ENCODE measurements at places on chromosomes 16 and 17.

DNA sequence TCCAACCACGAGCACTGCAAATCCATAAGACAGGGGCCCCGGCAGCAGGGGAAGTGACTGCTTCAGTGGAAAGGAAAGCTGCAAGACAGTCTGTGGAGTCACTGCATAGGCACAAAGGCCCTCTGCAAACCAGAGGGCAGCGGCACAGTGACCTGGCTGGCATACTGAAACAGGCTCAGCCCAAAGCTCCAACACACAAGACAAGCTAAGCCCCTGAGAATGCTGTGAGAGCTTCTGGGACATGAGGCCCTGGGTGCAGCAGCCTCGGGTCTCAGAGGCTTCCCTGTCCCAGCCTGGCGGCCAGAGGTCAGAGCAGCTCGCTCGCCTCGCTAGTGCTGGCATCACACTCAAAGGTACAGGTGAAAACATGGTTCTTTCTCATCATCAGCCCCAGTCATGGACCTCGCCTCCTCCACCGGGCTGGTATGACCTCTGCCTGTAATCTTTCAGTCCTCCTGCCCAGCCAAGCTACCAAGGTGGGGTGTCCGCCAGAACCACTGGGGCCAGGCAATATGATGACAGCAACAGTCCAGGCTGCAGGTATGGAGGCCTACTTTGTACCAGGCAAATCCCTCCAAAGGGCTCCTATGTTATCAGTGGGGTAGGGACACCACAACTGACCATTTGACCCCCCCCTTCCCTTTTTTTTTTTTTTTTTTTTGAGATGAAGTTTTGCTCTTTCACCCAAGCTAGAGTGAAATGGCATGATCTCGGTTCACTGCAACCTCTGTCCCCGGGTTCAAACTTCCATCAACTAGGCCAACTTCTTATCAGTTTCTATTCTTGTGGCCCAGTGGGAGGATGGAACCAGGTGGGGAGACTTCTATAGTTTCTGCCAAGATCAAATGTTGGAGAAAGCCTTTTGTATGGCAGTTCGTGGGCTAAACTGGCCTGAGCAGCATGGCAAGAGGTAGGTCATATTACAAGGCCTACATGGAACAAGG is 19.2 kb downstream of the ST3GAL2 start:
- no peak overlapping the region for H3K4me3 ChIP-seq
- no peaks in the 10 kb centered on the region for H3K27me3 ChIP-seq
- peak overlapping the region; percentile 60 for H3K27ac ChIP-seq
- H3K36me3 ChIP-seq = peaks cover 6% of the 10 kb centered on the region
- H3K4me1 ChIP-seq = peaks cover 67% of the 10 kb centered on the region
- no peak for DNase-seq

DNA sequence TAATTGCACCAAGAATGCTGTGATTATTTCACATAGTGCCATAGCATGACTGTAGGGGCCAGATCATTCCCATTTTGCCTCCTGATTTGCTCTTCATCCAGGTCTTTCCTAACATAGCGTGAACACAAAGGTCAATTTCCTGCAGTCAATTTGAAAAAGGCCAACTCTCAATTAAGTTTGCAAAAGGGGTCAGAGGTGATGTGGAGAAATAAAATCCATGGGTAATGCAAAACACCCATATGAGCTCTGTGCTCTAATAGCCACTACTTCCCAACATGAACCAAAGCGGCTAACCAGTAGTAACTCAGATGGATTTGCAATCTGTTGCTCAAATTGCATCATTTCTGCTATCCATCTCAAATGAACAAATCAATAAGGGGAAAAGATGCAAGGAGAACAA is 275.5 kb upstream of the SOX9 start:
- DNase-seq = no peak
- H3K27ac ChIP-seq = no peak overlapping the region
- H3K4me1 ChIP-seq = no peaks in the 10 kb centered on the region
- no peak overlapping the region for H3K4me3 ChIP-seq
- H3K27me3 ChIP-seq = no peaks in the 10 kb centered on the region

GRCh38 chr16:20851601-20852000 is 45.3 kb downstream of the REXO5 start:
- H3K27ac ChIP-seq = no peak overlapping the region
- peaks cover 7% of the 10 kb centered on the region for H3K4me1 ChIP-seq
- H3K36me3 ChIP-seq = no peaks in the 10 kb centered on the region
- no peaks in the 10 kb centered on the region for H3K27me3 ChIP-seq
- no peak overlapping the region for H3K4me3 ChIP-seq

GRCh38 chr17:2064980-2065785 is 10.3 kb downstream of the HIC1 start:
- H3K4me3 ChIP-seq = no peak overlapping the region
- H3K27ac ChIP-seq = peak overlapping the region; percentile 74
- peak; percentile 90 for DNase-seq
- H3K4me1 ChIP-seq = peaks cover 31% of the 10 kb centered on the region

- H3K27ac ChIP-seq = no peak overlapping the region
- no peak for DNase-seq
- no peaks in the 10 kb centered on the region for H3K27me3 ChIP-seq
- peaks cover 8% of the 10 kb centered on the region for H3K4me1 ChIP-seq
- H3K36me3 ChIP-seq = no peaks in the 10 kb centered on the region
Measured at GRCh38 chr16:54244061-54244886, 42.3 kb downstream of the IRX3 start.

GRCh38 chr17:1413281-1413791 is 13.3 kb upstream of the YWHAE start:
- no peak for DNase-seq
- no peaks in the 10 kb centered on the region for H3K27me3 ChIP-seq
- no peaks in the 10 kb centered on the region for H3K36me3 ChIP-seq
- no peak overlapping the region for H3K27ac ChIP-seq

DNA sequence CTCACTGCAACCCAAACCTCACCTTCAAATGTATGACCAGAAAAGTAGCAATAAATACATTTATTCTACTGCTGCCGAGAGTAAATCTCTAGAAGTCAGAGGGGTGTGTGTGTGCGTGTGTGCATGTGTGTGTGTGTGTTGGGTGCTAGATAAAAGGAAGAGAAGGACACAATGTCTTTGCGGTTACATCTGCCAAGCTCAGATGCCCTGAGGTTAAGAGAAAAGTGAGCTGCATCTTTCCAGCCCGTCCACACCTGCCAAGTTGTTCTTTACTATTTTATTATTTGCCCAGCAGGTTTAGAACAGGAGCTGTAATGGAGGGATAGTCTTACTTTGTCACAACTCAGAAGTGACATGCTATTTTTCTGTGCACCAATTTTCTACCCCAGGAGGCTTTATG is 54.5 kb upstream of the ANKFN1 start:
- peaks cover 3% of the 10 kb centered on the region for H3K4me1 ChIP-seq
- no peak overlapping the region for H3K4me3 ChIP-seq
- no peak overlapping the region for H3K27ac ChIP-seq
- H3K36me3 ChIP-seq = no peaks in the 10 kb centered on the region

- H3K4me3 ChIP-seq = no peak overlapping the region
- H3K27ac ChIP-seq = no peak overlapping the region
- DNase-seq = no peak
- peaks cover 24% of the 10 kb centered on the region for H3K36me3 ChIP-seq
- H3K4me1 ChIP-seq = peaks cover 2% of the 10 kb centered on the region
Measured at GRCh38 chr17:4241535-4241934, 22.2 kb downstream of the ANKFY1 start.

DNA sequence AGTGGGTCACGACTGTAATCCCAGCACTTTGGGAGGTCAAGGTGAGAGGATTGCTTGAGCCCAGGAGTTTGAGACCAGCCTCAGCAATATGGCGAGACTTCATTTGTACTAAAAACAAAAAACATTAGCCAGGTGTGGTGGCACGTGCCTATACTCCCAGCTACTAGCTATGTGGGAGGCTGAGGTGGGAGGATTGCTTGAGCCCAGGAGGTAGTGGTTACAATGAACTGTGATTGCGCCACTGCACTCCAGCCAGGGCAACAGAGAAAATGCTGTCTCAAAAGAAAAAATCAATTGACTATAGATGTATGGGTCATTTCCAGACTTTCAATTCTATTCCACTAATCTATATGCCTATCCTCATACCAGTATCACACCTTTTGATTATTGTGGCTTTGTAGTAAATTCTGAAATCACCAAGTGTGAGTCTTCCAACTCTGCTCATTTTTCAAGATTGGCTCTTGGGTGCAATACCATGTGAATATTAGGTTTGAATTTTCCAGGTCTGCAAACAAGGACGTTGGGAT is 27.2 kb upstream of the CEP20 start:
- no peak overlapping the region for H3K27ac ChIP-seq
- no peaks in the 10 kb centered on the region for H3K36me3 ChIP-seq

DNA sequence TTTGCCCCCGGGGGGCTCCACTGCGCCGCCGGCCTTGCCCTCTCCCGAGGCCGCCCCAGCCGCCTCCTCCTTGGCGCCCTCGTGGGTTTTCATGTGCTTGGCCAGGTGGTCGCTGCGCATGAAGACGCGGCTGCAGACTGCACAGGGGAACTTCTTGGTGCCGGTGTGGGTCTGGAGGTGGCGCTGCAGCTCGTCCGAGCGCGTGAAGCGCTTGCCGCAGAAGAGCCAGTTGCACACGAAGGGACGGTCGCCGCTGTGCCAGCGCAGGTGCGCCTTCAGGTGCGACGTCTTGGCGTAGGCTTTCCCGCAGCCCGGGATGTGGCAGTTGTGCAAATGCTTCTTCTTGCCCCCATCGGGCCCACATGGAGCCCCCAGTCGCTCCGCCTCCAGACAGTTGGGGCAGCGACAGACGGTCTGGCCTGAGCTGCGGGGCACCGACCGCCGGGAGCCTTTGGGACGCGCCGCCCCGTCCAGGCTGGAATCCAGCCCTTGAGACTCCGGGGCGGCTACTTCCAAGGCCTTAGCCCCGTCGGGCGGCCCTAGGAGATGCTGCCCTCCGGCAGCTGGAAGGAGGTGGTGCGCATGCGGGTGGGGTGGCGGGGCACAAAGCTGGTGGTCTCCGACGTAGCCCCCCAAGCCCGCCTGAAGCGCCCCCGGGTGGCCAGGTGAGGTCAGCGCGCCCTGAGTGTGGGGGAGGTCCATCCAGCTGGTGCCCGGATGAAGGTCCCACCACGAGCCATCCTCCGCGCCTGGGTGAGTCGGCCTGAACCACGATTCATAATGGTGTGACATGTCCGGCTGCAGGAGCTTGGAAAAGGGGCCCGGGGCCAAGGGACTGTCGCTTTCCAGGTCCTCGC is 3.4 kb downstream of the SP6 start:
- peak; percentile 77 for DNase-seq
- peak overlapping the region; percentile 77 for H3K4me3 ChIP-seq
- peaks cover 77% of the 10 kb centered on the region for H3K27me3 ChIP-seq
- peaks cover 47% of the 10 kb centered on the region for H3K4me1 ChIP-seq
- no peaks in the 10 kb centered on the region for H3K36me3 ChIP-seq

- peaks cover 9% of the 10 kb centered on the region for H3K4me1 ChIP-seq
- no peak overlapping the region for H3K27ac ChIP-seq
- H3K36me3 ChIP-seq = no peaks in the 10 kb centered on the region
Measured at GRCh38 chr17:47413872-47414271, 90.1 kb downstream of the EFCAB13 start.

DNA sequence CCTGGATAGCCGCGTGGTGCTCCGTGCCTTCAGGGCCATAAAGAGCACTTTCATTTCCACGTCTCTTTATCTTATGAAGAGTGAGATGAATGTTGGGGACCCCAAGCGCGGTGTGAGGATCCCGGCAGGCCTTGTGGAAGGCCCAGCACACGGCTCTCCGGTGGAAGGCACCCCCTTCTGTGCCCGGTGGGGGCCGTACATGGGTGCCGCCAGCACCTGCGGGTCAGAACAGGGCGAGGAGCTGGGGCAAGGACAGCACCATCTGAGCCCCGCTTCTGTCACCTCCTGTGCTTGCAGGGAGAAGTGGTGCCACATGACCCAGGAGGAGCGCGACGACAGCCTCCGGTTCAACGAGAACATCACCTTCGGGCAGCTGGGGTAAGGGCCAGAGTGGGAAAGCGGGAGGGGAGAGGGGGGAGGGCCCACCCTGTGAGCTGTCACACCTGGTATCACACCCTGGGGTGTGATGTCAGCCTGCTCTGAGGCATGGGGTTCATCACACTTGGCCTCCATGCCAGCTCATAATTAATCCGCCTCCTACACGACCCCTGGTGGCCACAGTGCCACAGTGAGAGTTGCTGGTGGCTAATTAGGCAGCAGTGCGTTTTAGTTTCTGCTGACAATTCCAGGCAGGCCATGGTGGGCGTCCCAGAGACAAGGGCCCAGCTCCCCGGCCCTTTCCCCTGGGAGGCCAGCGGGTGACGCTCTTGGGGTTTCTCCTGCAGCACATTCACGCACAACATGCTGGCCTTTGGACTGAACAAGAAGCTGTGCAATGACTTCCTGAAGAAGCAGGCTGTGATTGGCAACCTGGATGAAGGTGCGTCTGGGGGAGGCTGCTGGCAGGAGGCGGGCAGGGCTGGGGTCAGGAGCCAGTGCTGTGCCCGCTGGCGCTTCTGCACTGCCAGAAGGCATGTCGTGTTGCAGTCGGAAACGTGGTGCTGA is 25.7 kb downstream of the CIBAR2 start:
- H3K36me3 ChIP-seq = no peaks in the 10 kb centered on the region
- DNase-seq = peak; percentile 86
- H3K4me1 ChIP-seq = peaks cover 42% of the 10 kb centered on the region
- no peak overlapping the region for H3K27ac ChIP-seq
- H3K27me3 ChIP-seq = peaks cover 52% of the 10 kb centered on the region

GRCh38 chr17:2331303-2331702 is 5.0 kb downstream of the TSR1 start:
- no peak overlapping the region for H3K4me3 ChIP-seq
- DNase-seq = no peak
- H3K36me3 ChIP-seq = peaks cover 16% of the 10 kb centered on the region
- no peak overlapping the region for H3K27ac ChIP-seq
- H3K4me1 ChIP-seq = no peaks in the 10 kb centered on the region

GRCh38 chr16:30867747-30868146 is 26.1 kb downstream of the BCL7C start:
- H3K27me3 ChIP-seq = peaks cover 27% of the 10 kb centered on the region
- DNase-seq = no peak
- no peak overlapping the region for H3K4me3 ChIP-seq
- H3K4me1 ChIP-seq = no peaks in the 10 kb centered on the region

- peaks cover 7% of the 10 kb centered on the region for H3K4me1 ChIP-seq
- DNase-seq = no peak
- H3K4me3 ChIP-seq = no peak overlapping the region
- peaks cover 26% of the 10 kb centered on the region for H3K36me3 ChIP-seq
Measured at GRCh38 chr16:29881050-29881449, 18.0 kb upstream of the CDIPT start.

DNA sequence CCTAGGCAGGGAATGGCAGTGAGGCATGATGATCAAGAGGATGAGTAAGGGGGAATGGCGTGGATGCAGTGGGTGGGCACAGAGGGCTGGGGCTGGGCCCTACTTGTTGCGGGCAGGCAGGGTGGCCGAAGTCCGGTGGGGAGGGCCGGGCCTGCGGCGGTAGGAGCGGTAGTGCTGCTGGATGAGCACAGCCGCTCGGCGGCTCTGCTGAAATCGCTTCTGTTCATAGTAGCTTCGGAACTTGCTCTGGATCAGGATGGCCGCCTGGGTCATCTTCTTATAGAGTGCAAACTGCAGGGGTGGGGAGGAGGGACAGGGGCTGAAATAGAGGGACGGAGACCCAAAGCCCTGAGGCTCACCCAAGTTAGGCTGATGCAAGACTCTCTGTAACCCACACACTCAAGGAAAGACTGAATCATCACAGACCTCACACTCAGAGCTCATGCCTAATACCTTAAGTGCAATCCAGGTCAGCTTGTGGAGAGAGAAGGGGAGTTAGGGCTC is 1.5 kb upstream of the SPAG7 start:
- H3K4me1 ChIP-seq = peaks cover 31% of the 10 kb centered on the region
- H3K36me3 ChIP-seq = peaks cover 20% of the 10 kb centered on the region

- peaks cover 41% of the 10 kb centered on the region for H3K4me1 ChIP-seq
- peak overlapping the region; percentile 49 for H3K27ac ChIP-seq
- DNase-seq = no peak
- H3K4me3 ChIP-seq = no peak overlapping the region
Measured at GRCh38 chr16:3856367-3857141, 24.0 kb downstream of the CREBBP start.

- H3K4me3 ChIP-seq = peak overlapping the region; percentile 54
- no peak overlapping the region for H3K27ac ChIP-seq
- peaks cover 35% of the 10 kb centered on the region for H3K27me3 ChIP-seq
Measured at GRCh38 chr17:42289611-42290181, 1.4 kb downstream of the STAT5A start.

Measured in WTC11 (cell line).